ENCODE measurements at places on chromosomes 2 and 18.
A peak's percentile ranks its signal among the peaks of the same experiment; 100 is the strongest.

DNA sequence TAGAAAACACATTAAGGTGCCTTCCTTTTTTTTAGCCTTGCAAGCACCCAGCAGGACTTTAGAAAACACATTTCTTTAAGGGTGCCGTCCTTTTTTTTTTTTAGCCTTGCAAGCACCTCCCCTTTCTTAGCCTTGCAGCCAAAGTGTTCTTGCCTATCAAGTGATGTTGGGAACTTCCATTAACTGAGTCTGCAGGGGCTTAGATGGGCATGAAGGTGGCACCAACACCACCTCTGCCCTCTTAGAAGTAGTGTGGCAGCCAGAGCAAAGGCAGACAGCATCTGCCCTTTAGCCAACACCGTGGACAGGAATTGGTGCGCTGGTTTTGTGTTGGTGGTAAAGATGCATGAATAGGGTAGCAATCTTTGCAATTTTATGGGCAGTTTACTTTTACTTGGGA lies 211.6 kb upstream of the SP5 start:
- H3K27ac ChIP-seq: no peak overlapping the region
- H3K27me3 ChIP-seq: no peaks in the 10 kb centered on the region
- H3K36me3 ChIP-seq: no peaks in the 10 kb centered on the region
- no peak overlapping the region for H3K4me3 ChIP-seq
- DNase-seq: no peak
- H3K4me1 ChIP-seq: no peaks in the 10 kb centered on the region

DNA sequence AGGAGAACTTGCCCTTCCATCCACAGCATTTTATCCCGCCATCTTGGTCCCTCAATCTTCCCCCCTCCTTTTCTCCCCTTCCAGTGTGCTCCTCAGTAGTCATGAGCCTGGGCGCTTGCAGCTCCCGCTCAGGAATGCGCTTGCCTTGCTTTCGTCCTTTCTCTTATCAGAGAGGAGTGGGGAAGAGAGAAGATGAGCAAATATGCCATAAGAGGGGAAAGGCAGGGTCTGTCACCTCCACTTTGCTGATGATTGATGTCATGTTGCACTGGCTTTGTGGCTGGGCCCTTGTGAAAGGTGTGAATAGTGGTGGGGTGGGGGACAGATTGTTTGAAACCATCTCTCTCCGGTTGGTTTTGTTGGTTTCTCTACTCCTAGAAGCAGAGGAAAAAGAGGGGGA lies 569.3 kb downstream of the TNS1 start:
- peaks cover 79% of the 10 kb centered on the region for H3K4me1 ChIP-seq
- H3K27ac ChIP-seq: peak overlapping the region; percentile 79

DNA sequence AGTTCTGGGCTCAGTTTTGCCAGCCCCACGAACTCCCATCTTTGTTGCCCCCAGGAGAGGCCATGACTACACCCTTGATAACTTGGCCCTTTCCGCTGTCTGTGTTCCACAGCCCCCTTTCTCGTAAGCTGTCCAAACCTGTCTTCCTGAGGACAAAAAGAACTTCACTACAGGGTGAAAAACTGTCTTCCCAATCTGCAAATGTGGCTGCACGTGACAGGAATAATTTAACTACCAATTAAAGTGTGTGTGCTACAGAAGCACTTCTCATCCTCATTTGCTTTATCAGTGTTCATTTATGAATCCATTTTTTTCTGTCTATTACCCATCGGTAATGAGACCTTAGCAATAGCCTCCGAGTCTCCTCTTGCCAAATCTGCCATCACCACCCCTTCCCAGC lies 9.1 kb upstream of the ALPK2 start:
- peak overlapping the region; percentile 66 for H3K27ac ChIP-seq
- no peak overlapping the region for H3K4me3 ChIP-seq

DNA sequence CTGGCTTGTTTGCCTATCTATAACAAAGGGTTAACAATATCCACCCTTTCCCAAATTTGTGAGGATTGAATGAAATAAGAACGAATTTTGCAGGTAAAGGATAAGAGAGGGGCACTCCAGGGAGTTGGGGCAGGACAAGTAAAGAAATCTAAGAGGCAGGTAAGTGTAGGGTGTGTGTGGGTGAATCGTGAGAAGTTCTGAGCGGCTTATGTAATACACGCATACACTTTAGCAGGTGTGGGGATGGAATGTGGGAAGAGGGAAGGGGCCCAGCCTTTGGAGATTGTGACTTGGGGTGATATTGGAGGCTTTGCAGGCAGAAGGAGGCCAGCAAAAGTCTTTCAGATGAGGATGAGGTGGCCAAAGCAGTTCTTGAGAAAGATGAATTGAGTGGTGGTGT lies 83.2 kb upstream of the AQP4 start:
- H3K36me3 ChIP-seq: no peaks in the 10 kb centered on the region
- no peaks in the 10 kb centered on the region for H3K27me3 ChIP-seq
- no peaks in the 10 kb centered on the region for H3K4me1 ChIP-seq
- no peak overlapping the region for H3K27ac ChIP-seq
